ENCODE measurements at places on chromosomes 5 and 9.

- DNase-seq, result no peak
These were observed 193.5 kb downstream of the GAS1 start for GRCh38 chr9:86753836-86754235.

DNA sequence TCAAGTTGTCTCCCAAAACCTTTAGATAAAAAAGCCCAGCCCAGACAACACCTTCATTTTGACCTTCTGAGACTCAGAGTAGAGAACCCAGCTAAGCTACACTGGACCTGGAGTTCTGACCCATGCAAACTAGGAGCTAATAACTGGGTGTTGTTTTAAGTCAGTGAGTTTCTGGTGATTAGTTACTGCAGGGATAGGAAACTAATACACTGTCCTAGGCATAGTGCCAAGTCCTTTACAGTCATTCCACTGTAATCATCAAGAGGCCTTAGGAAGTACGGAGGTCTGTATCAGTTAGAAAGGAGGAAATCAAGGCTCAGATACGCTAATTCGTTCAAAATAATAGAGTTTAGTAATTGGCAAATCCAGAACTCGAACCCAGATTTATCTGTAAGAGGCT lies 197.9 kb downstream of the KCTD16 start:
- DNase-seq, result no peak

DNA sequence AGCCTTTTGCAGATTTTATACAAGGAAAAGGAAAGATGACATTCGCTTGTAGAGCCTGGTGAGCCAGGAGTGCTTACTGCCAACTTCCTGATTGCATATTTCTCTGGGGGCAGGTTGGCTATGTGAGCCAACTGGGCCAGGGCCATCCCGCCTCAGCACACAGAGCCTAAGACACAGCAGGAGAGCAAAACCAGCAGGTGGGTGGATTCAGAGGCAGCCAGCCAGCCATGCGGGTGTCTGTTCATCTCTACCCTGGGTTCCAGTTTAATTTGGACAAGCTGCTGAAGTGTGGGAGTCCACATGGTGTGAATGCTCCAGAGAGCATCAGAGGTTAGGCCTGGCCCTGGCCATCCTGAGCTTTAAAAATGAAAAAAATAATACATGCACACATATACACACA lies 291.4 kb downstream of the ARHGEF28 start:
- DNase-seq, result no peak

- no peak for DNase-seq
These were observed 141.7 kb downstream of the HTR1A start for GRCh38 chr5:63820577-63820976.

GRCh38 chr9:21682381-21682780 lies 120.1 kb upstream of the MTAP start:
- no peak for DNase-seq

DNA sequence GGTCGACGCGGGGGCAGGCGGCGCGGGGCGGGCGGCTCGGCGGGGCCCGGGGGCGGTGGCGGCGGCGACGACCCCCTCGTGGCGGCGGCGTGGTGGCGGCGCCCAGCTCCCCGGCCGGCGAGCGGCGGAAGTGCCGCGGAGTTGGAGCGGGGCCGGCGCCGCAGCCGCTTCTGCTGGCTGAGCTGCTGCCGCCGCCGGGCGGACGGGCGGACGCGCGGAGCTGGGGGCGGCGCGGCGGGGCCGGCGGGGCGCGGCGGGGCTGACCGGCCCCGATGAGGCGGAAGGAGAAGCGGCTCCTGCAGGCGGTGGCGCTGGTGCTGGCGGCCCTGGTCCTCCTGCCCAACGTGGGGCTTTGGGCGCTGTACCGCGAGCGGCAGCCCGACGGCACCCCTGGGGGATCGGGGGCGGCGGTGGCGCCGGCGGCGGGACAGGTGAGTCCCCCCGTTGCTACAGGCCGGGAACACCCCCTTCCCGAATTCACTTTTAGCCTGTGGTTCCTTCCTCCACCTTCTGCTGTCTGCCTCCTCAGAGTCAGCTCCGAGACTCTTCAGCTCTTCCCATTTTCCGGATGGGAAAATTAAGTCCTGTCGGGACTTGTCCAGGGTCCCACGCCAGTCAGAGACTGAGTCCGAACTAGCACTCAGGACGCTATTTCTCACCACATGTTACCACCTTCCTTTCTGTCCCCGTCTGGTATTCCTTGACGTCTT lies at the start of gene GALNT10:
Gene GALNT10, plus strand, starts transcription at position 139 of the 710 bp plus-strand sequence. Its CDS starts 134 bp downstream, at position 273.
- peak; percentile 27 for DNase-seq

DNA sequence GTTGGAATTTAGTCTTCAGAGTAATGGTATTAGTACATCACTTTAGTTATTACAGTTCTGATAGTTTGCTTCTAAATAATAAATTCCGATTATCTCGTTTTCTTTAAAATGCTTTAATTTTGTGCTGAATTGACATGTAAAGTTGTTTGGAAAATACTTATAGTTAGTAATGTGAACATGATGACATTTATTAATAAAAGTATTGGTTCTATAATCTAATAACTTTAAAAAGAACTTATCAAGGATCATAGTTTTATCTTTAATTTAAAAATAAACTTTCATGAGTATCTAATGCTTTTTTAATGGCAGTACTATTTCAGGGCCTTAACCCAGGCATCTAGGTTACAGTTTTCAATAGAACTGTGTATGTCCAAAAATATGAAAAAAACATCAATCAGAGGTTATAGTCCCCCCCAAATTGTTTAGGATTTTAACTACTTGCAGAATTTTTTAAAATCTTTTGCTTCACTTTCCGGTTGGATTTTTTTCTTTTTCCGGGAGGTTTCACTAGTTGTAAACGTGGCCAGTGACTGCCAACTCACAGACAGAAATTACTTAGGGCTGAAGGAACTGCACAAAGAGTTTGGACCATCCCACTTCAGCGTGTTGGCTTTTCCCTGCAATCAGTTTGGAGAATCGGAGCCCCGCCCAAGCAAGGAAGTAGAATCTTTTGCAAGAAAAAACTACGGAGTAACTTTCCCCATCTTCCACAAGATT lies 680 bp downstream of the GPX8 start:
- peak; percentile 79 for DNase-seq

- DNase-seq, result no peak
These were observed 2.1 kb downstream of the NEURL1B start for GRCh38 chr5:172642926-172643871.

All from ELF-1 (cell line).